ENCODE measurements at places on chromosomes 11 and 22.

DNA sequence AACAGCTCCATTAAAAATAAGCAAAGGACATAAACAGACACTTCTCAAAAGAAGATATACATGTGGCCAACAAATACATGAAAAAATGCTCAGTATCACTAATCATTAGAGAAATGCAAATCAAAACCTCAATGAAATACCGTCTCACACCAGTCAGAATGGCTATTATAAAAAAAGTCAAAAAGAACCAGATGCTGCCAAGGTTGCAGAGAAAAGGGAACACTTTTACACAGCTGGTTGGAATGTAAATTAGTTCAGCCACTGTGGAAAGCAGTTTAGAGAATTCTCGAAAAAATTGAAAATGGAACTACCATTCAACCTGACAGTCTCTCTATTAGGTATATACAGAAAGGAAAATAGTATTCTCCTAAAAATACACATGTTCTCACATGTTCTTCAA lies 102.4 kb upstream of the FIBIN start:
- DNase-seq, result no peak

- DNase-seq, result no peak
Observed at GRCh38 chr11:70498171-70498571, 99.8 kb downstream of the CTTN start.

DNA sequence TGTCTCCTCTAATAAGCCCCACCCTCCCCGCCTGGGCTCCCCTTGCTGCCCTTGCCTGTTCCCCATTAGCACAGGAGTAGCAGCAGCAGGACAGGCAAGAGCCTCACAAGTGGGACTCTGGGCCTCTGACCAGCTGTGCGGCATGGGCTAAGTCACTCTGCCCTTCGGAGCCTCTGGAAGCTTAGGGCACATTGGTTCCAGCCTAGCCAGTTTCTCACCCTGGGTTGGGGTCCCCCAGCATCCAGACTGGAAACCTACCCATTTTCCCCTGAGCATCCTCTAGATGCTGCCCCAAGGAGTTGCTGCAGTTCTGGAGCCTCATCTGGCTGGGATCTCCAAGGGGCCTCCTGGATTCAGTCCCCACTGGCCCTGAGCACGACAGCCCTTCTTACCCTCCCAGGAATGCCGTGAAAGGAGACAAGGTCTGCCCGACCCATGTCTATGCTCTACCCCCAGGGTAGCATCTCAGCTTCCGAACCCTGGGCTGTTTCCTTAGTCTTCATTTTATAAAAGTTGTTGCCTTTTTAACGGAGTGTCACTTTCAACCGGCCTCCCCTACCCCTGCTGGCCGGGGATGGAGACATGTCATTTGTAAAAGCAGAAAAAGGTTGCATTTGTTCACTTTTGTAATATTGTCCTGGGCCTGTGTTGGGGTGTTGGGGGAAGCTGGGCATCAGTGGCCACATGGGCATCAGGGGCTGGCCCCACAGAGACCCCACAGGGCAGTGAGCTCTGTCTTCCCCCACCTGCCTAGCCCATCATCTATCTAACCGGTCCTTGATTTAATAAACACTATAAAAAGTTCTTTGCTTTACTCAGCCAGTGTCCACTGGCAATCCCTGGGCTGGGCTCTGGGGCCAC lies 14.4 kb downstream of the TSKU start:
- DNase-seq, result no peak

DNA sequence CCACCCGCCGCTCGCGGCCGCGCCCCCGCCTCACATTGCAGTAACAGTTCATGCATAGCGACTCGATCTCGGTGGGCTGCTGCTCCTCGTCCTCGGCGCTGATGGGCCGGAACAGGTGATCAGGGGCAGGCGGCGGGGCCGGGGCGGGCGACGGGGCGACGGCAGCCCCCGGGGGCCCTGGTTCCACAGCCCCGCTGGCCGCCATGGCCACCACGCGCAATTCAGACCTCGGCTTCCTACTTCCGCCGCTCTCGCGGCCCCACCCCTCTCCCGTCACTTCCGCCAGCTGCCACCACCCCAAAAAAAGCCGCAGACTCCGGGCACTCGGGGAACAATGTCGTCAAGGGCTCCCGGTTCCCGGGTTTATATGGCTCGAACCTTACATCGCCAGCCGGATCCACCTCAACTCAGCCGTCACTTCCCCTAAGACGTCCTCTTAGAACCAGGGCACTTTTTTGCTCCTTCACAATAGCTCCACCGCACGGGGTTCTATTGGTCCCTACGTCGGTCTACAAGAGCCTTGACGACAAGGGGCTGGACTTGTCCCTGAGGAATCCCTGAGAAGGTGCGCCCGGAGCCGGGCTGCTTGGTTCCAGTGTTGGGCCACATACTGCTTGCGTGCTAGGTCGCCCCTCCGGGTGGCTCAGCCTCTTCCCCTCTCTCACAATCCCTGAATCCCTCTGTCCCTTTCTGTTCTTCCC lies at the start of gene ZPR1:
ZPR1 (minus strand) TSS at position 238 of the 701 bp plus-strand sequence; CDS start at position 205, 33 bp downstream.
- DNase-seq, result peak; percentile 77

GRCh38 chr11:87366346-87366745 lies 328.6 kb downstream of the TMEM135 start:
- DNase-seq, result no peak

DNA sequence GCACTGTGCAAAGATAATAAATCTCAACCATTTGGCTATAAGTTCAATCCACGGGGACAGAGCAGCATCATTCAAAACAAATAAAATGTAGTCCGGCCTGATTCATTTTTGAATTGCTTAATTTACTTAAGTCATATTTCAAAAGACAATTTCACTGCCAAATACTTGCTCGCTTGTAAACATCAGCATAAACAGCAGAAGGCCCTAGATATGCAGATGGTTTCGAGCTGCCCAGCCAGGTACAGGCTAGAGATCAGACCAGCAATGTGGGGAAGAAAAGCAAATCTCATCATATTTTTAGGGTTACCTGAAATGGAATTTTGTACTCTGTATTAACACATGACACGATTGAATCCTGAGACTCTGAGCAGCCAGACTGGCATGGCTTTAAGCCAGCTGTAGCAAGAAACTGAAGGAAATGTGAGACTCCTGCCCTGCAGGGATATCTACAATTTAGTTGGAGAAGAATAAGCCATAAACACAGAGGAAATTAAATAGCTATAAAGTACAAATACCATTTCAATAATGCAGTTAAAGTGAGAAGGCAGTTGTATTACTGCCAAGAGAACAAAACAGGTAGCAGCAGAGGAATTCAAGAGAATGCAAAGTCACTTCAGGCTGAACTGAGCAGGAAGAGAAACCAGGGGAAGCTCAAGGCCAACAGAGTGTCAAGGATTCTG lies 440.3 kb downstream of the ETS1 start:
- DNase-seq, result no peak
